Central memory CD8-positive, alpha-beta T cell (primary cell): ENCODE measurements at places on chromosomes 3 and 15.
A peak's percentile ranks its signal among the peaks of the same experiment; 100 is the strongest.

- H3K4me3 ChIP-seq: no peak overlapping the region
- no peak overlapping the region for H3K27ac ChIP-seq
- H3K27me3 ChIP-seq: no peaks in the 10 kb centered on the region
- DNase-seq: no peak
- no peaks in the 10 kb centered on the region for H3K4me1 ChIP-seq
- H3K36me3 ChIP-seq: no peaks in the 10 kb centered on the region
Observed at GRCh38 chr3:94928921-94929320, 866.1 kb downstream of the NSUN3 start.

DNA sequence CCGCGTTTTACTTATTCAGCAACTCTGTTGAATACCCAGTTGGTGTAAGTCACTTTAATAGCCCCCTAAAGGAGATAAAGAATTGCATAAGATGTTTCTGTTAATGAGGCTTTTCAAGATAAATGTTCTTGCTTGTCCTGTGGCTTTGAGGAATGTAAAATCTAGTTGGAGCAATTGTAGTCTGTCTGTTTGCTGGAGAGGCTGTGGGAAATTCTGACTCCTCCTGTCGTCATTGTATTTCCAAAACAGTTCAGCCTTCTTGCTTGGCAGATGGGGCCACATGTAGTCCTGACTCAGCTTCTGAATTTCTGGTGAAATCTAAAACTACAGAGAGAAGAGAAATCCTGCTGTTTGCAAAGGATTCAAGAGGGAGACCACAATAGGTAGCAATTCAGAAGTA, 114.4 kb downstream of the RYR3 start:
- no peak overlapping the region for H3K27ac ChIP-seq
- no peaks in the 10 kb centered on the region for H3K36me3 ChIP-seq
- H3K4me1 ChIP-seq: no peaks in the 10 kb centered on the region

DNA sequence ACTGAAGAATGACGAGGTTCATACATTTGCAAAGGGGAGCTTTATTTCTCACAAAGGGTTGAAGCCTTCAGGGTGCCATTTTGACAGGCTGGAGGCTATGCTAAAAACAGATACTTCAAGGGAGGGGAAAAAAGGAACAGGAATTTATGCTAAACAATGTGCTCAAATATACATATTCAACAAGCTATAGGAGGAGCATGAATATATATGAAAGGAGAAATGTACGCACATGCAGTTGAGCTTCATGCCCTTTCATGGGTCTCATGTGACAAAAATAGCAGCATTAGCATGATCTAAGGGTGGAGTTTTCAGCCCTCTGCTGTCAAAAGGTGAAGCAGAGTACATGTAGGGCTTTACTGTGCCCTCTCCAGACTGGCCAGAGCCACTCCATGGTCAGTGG, 44.3 kb upstream of the FSIP1 start:
- no peak overlapping the region for H3K27ac ChIP-seq
- DNase-seq: no peak
- H3K4me1 ChIP-seq: no peaks in the 10 kb centered on the region
- H3K36me3 ChIP-seq: no peaks in the 10 kb centered on the region
- peaks cover 49% of the 10 kb centered on the region for H3K27me3 ChIP-seq
- no peak overlapping the region for H3K4me3 ChIP-seq

GRCh38 chr3:169243579-169243978, 419.9 kb downstream of the MECOM start:
- H3K36me3 ChIP-seq: no peaks in the 10 kb centered on the region
- H3K4me3 ChIP-seq: no peak overlapping the region
- no peak for DNase-seq
- H3K27ac ChIP-seq: no peak overlapping the region

DNA sequence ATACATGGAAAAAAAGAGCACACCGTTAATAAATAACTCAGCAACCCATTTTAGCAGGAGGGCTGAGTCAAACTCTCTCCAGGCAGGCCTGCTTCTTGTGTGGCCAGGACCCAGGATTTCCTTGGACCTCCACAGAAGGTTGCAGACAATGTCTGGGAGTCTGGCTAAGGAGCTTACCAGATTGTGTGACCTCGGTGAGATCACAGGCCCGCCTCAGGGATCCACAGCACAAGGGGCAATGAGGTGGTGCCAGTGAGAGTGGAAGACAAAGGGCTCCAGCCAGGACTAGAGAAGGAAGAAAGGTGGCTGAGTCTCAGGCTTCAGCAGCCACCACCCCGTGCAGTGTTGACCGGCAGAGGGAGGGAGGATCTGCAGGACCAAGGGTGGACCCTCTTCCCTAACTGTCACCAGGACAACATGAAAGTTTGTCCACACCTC, 32.2 kb upstream of the SEC22A start:
- no peak overlapping the region for H3K4me3 ChIP-seq
- H3K27ac ChIP-seq: no peak overlapping the region
- H3K36me3 ChIP-seq: no peaks in the 10 kb centered on the region
- H3K27me3 ChIP-seq: no peaks in the 10 kb centered on the region
- DNase-seq: no peak

DNA sequence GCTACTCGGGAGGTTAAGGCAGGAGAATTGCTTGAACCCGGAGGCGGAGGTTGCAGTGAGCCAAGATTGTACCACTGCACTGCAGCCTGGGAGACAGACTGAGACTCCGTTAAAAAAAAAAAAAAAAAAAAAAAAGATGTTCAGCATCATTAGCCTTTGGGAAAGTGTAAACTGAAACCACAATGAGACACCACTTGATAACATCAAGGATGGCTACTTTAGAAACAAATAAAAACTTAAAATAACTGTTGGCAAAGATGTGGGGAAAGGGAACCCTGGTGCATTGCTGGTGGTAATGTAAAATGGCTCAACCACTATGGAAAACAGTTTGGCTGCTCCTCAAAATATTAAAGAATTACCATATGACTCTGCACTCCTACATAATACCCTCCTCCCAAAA, 1.9 kb downstream of the LEO1 start:
- H3K4me3 ChIP-seq: no peak overlapping the region
- H3K27ac ChIP-seq: no peak overlapping the region
- DNase-seq: no peak
- H3K4me1 ChIP-seq: peaks cover 35% of the 10 kb centered on the region
- no peaks in the 10 kb centered on the region for H3K27me3 ChIP-seq

GRCh38 chr3:150984066-150984465, 11.5 kb upstream of the CLRN1 start:
- H3K4me3 ChIP-seq: no peak overlapping the region
- H3K36me3 ChIP-seq: no peaks in the 10 kb centered on the region
- no peak overlapping the region for H3K27ac ChIP-seq
- DNase-seq: no peak

- H3K4me1 ChIP-seq: no peaks in the 10 kb centered on the region
- no peak overlapping the region for H3K27ac ChIP-seq
Observed at GRCh38 chr3:160667452-160667851, 9.5 kb upstream of the ARL14 start.

DNA sequence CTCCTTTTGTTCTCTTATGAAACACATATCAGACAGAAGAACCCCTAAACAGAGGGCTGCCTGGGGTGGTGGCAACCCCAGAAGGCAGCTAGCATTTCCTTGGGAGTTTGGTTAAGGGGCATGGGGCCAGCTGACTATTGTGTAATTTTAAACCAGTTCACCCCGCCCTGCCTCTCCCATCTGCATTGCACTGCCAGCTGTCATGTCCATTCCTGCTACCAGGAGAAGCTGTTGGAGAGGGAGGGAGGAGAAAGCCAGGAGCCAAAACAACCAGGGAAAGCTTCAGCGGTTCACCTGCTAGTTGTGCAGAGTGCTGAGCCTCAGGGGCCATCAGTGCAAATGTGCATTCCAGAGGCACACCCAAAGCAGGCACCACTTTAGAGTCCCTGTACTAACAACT, 47.6 kb upstream of the ATP1B3 start:
- no peaks in the 10 kb centered on the region for H3K4me1 ChIP-seq
- no peak overlapping the region for H3K4me3 ChIP-seq
- peaks cover 1% of the 10 kb centered on the region for H3K36me3 ChIP-seq
- H3K27ac ChIP-seq: no peak overlapping the region

GRCh38 chr15:45377609-45378148, 665 bp downstream of the GATM start:
- no peak for DNase-seq
- H3K4me3 ChIP-seq: peak overlapping the region; percentile 65
- peaks cover 86% of the 10 kb centered on the region for H3K27me3 ChIP-seq
- H3K27ac ChIP-seq: no peak overlapping the region
- no peaks in the 10 kb centered on the region for H3K36me3 ChIP-seq

GRCh38 chr3:109339714-109340648, 2.6 kb upstream of the DPPA4 start:
- H3K27me3 ChIP-seq: peaks cover 39% of the 10 kb centered on the region
- H3K36me3 ChIP-seq: no peaks in the 10 kb centered on the region
- no peak for DNase-seq
- no peak overlapping the region for H3K27ac ChIP-seq
- no peak overlapping the region for H3K4me3 ChIP-seq

DNA sequence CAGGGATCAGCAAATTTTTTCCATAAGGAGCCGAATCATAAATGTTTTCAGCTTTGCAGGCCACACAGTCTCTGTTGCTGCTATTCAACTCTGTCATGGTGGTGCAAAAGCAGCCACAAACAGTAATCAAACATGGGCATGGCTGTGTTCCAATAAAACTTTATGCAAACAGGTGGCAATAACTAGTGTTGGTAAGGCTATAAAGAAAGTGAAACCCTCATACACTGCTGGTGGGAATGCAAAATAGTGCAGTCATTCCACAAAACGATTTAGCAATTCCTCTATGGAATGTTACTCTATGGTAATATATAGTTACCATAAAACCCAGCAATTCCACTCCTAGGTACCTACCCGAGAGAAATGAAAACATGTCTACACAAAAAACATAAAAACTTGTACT, 14.0 kb upstream of the MRPS25 start:
- DNase-seq: no peak
- H3K27ac ChIP-seq: no peak overlapping the region
- no peak overlapping the region for H3K4me3 ChIP-seq
- H3K36me3 ChIP-seq: peaks cover 73% of the 10 kb centered on the region

GRCh38 chr3:49649576-49649975, 24.6 kb upstream of the APEH start:
- no peaks in the 10 kb centered on the region for H3K27me3 ChIP-seq
- H3K4me3 ChIP-seq: no peak overlapping the region
- no peak overlapping the region for H3K27ac ChIP-seq
- no peaks in the 10 kb centered on the region for H3K4me1 ChIP-seq
- no peak for DNase-seq

GRCh38 chr3:151765685-151766084, 32.0 kb downstream of the AADACL2 start:
- no peak overlapping the region for H3K27ac ChIP-seq
- H3K36me3 ChIP-seq: no peaks in the 10 kb centered on the region
- H3K27me3 ChIP-seq: peaks cover 21% of the 10 kb centered on the region
- H3K4me1 ChIP-seq: no peaks in the 10 kb centered on the region
- no peak overlapping the region for H3K4me3 ChIP-seq
- DNase-seq: no peak

DNA sequence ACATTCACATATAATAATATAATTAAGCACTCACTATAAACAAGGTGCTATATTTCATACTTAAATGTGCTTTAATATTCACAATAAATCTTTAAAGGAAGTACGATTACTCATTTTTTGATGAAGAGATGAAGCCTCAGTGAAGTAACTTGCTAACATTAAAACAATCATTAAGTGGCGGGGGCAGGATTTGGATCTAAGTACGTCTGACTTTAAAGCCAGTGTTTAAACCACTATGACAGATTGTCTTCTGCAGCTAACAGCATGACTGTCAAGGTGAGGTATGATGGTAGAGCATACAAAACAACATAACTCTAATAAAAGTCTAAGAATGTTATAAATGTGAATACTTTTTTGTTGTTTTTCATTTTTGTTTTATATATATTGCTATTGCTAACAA, 862.1 kb downstream of the ROBO1 start:
- H3K27ac ChIP-seq: no peak overlapping the region
- no peak for DNase-seq
- no peaks in the 10 kb centered on the region for H3K27me3 ChIP-seq

DNA sequence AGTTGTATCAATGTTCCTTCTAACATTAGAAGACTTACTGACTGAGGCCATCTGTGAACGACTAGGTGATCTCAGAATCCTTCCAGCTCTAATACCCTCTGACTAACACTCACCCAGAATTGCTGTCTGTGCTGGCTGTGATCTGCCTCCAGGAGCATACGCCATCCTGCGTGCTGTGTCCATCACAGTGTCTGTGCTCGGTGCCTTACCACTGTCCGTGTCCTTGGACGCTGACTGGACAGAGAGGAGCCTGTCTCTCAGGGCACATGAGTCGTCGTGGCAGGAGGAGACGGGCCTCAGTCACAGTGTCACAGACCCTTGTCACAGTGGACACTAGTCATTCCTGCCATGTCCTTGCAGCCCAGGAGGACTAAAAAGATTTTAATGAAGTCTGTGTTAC, 83.1 kb downstream of the LMLN start:
- no peak for DNase-seq
- no peaks in the 10 kb centered on the region for H3K4me1 ChIP-seq
- no peaks in the 10 kb centered on the region for H3K36me3 ChIP-seq
- H3K4me3 ChIP-seq: no peak overlapping the region
- peaks cover 7% of the 10 kb centered on the region for H3K27me3 ChIP-seq

DNA sequence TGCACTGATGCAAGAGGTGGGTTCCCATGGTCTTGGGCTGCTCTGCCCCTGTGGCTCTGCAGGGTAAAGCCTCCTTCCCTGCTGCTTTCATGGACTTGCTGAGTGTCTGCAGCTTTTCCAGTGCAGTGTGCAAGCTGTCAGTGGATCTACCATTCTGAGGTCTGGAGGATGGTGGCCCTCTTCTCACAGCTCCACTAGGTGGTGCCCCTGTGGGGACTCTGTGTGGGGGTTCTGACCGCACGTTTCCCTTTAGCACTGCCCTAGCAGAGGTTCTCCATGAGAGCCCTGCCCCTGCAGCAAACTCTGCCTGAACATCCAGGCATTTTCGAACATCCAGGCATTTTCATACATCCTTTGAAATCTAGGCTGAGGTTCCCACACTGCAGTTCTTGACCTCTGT, 329.8 kb upstream of the NAALADL2 start:
- H3K27me3 ChIP-seq: no peaks in the 10 kb centered on the region
- H3K4me3 ChIP-seq: no peak overlapping the region
- no peaks in the 10 kb centered on the region for H3K36me3 ChIP-seq
- no peaks in the 10 kb centered on the region for H3K4me1 ChIP-seq
- no peak for DNase-seq
- no peak overlapping the region for H3K27ac ChIP-seq

GRCh38 chr3:6928064-6928463, 67.1 kb downstream of the GRM7 start:
- H3K27me3 ChIP-seq: no peaks in the 10 kb centered on the region
- H3K36me3 ChIP-seq: peaks cover 1% of the 10 kb centered on the region
